ENCODE measurements at places on chromosomes 4 and X.

DNA sequence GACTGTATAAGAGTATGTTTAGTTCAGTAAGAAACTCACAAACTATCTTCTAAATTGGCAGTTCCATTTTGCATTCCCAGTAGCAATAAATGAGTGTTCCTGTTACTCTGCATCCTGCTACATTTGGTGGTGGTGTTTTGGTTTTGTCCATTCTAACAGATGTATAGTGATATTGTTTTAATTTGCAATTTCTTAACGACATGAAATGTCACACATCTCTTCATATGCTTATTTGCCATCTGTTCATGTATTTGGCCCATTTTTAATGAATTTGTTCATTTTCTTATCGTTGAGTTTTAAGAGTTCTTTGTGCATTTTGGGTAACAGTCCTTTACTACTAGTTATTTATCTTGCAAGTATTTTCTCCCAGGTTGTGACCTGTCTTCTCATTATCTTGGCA, 232.2 kb downstream of the TMA16 start:
- DNase-seq: no peak

GRCh38 chrX:153867139-153867538, 18.8 kb downstream of the L1CAM start:
- DNase-seq: no peak

- DNase-seq: no peak
Observed at GRCh38 chr4:182453830-182454229, 210.6 kb downstream of the TENM3 start.

DNA sequence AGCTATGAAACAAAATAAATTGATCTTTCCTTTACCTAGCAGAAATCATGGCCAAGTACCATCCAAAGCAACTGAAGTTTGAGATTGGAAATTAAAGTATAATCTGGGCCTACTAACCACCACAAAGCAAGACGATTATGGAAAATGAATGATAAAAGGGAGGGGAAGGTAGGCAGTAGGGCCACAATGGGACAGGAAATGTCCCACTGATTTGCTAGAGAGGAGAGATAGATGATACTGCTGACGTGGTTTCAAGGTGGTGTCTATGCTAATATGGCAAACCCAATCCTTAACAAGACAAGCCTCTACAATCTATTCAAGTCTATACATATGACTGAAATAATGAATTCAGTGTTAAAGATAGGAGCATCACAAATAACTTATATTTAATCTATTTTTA, 6.1 kb downstream of the TMPRSS11F start:
- DNase-seq: no peak

- no peak for DNase-seq
Observed at GRCh38 chrX:139506333-139506732, 24.2 kb upstream of the F9 start.

DNA sequence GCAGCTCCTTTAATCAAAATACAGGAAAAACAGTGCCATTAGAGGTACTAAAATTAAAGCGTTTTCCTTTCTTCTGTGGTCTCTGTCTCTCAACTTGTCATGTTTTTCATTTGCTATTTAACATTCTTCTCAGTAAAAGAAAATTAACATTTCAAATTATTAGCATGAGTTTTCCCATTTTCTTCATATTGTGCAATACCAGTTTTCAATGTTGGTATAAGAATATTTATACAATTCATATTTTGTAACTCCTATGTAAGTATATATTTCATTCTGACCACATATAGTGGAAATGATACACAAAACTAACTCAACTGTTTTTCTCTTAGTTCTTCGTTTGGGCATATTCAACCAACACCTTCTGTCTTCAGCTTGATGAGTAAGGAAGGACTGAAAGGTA, 308.3 kb downstream of the HS3ST1 start:
- DNase-seq: no peak

GRCh38 chr4:18203966-18204365, 182.4 kb upstream of the LCORL start:
- no peak for DNase-seq
